ENCODE measurements at places on chromosomes 3 and 15.

GRCh38 chr3:162491952-162492351, 995.3 kb downstream of the OTOL1 start:
- DNase-seq, result no peak

- DNase-seq, result no peak
Observed at GRCh38 chr15:81400640-81401236, 26.7 kb upstream of the TMC3 start.

GRCh38 chr3:34782871-34783270, 856.5 kb upstream of the ARPP21 start:
- no peak for DNase-seq

- DNase-seq, result no peak
Observed at GRCh38 chr3:65636326-65636725, 402.4 kb downstream of the MAGI1 start.

GRCh38 chr15:52656412-52656811, 22.8 kb downstream of the ATOSA start:
- no peak for DNase-seq

DNA sequence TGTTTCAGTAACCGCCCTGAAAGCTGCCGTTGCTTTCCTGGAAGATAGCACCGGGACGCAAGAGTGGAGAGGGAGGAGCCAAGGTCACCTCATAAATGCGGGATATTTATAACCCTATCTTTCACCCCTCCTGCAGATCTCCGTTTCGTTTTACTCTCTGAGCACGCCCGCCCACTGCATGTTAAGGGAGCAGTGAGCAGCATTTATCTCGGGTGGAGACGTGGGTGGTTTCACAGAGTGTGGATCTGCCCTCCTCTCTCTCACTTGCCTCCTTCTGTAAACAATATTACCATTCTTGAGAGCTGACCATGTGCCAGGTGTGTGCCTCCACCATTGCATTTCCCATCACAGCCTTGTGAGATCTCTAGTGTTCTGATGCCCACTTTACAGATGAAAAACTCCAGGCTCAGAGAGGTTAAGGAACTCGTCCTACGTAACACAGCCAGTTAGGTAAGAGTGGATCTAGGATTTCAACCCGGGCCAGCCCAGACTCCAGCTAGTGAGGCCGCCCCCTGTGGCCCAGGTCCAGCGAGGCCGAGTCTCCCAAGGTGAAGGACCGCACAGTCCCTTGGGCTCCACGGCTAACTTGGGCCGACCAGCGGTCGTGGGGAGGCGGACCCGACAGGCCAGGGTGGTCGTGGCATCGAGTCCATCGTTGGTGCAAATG, 16.9 kb upstream of the SEMA4B start:
- no peak for DNase-seq

DNA sequence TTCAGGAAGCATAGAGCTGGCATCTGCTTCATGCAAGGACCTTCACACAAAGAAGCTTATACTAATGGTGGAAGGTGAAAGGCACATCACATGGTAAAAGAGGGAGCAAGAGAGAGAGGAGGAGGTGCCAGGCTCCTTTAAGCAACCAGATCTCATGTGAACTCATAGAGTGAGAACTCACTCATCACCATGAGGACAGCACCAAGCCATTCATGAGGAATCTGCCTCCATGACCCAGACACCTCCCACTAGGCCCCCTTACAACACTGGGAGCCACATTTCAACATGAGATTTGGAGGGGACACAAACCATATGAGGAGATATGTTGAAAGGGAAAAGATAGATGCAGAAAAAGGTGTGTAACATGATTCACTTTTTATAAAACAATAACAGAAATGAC, 48.4 kb upstream of the TLE3 start:
- no peak for DNase-seq

GRCh38 chr3:173249457-173249856, 108.4 kb upstream of the SPATA16 start:
- DNase-seq, result no peak

GRCh38 chr15:36688310-36689011, 109.0 kb downstream of the CDIN1 start:
- no peak for DNase-seq

- no peak for DNase-seq
Observed at GRCh38 chr3:48427630-48427962, 2.3 kb downstream of the PLXNB1 start.

DNA sequence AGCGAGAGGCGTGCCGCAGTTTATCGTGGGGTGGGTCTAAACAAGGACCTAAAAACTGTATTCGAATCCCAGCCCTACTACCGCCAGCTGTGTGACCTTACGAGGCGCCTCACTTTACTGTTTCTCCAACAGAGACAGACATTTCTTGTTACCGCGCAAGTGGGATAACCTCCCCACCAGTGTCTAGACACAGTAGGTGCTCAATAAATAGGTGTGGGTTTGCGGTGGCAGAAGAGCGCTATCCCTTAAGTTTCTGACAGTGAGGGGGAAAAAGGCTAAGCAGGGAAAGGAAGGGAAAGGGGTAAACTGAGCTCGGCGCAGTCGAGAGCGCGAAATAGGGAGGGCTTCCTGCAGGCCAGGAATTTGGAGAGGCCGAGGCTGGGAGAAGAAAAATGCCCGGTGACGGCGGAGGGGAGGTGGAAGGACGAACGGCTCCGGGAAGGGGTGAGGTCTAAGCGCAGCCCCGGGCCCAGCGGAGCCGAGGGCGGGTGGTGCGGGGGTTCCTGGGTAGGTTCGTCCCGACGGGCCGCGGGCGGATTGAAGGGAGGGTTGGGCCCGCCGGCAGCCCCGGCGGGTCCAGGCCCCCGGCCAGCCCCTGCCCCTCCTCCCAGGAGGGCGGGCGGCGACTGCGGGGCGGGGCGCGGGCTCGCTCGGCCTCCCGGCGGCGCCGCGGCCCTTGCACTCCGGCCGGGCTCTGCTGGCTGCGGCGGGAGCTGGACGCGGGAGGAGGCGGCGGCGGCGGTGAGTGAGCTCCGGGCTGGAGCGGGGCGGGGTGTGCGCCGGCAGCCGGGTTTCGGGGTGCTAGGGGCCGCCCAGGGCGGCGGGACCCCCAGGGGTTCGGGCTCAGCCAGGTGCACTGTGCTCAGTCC, at the start of gene CGNL1:
CGNL1 (plus strand) TSS at position 679 of the 869 bp plus-strand sequence. CDS start 61,495 bp downstream, outside the sequence.
- peak; percentile 79 for DNase-seq
